ENCODE measurements at places on chromosomes 5 and 9. TPM values are rescaled to one million over a fixed set of nuclear protein-coding genes. Genes with fewer than 3 reads are reported as not detected.

DNA sequence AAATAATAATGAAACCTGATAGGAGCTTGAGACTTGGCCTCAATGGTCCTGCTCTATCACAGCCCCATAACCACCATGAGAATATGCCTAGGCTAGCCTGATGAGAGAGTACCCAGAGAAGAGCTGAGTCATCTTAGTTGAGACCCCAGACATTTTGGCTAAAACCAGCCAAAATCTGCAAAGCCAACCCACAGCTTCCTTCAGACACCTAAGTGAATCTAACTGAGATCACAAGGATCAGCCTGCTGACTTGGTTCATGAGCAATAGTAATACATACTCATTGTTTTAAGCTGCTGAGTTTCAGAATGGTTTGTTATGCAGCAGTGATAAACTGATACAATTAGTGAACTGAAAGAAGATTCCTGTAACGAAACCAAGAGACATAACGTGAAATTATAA, 473.7 kb upstream of the PTGER4 start:
- DNase-seq, result no peak

The KCNV2 gene
- not detected for total RNA-seq

The DOCK2 gene
- total RNA-seq, result 7.9 TPM

GRCh38 chr5:65938256-65938655, 11.9 kb downstream of the ERBIN start:
- no peak for DNase-seq

DNA sequence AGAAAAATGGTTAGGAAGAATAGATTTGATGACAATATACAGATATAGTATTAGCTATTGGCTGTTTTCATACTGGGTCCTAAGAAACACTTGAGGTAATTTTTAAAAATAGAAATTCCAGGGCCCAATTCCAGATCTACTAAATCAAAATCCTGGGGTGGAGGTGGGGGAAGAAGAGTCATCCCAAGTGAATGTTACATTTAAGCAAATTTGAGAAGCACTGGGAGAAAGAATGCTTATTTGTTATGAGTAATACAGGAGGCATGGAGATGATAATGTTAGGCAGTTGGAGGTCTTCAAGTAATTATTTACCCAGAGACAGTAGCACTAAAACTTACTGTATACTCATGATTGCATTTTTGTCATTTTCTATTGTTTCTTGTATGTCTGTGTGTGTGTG, 93.0 kb upstream of the DAB2 start:
- DNase-seq, result no peak

The CDHR2 gene
- 0.19 TPM for total RNA-seq

DNA sequence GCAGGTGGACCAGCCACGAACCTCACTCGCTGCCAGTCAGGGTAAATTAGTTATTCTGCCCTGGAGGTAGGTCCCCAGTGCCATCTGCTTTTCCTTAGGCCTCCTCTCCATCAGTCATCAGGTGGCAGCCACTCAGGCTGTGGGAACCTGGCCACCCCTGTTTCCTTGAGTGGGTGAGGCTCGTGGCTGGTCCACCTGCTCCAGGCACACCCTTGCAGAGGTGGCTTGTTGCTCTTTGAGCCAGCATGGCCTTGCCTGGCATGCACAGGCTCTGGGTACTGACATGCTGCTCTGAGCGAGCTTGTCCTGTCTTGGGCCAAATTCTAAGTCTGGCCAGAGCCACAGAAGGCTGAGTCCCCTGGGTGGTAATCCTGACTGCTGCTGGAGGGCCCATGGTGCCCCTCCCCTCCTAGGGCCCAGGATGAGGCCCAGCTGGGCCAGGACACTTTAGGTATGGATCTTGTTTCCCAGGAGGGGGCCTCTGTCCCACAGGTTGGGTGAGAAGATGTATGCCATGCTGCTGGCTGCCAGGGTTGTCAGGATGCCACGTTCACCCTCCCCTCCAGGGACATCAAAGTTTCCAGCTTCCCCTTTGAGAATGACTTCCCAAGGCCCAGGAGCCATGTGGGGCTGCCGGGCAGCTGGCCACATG, 17.0 kb upstream of the ZNF484 start:
- DNase-seq, result peak; percentile 61

DNA sequence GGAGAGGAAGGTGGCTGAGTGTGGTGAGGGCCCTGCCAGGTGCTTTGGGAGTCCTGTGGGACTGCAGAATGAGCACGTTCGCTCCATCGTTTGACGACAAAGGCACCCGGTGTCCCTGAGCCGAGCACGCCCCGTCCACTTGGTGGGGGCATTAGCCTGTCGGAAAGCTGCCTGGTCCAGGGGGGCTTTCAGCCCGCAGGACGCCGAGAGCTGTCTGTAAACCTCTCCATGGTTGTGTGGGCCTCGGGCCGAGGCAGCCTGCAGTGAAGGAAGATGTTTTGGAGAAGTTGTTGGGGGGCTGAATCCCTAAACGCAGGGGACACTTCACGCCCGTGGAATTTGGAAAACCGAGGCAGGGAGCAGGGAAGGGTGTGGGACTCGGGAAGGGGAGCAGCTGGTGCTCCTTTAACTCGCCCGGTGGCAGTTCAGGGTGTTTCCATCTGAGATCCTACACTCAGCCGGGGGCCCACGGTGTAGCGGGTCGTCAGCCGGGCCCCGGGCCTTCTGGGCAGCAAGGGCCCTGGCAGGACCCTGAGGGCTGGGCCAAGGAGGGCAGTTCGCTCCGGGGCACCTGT, 53.8 kb downstream of the MRPL36 start:
- no peak for DNase-seq

- no peak for DNase-seq
Observed at GRCh38 chr5:115949096-115949495, 13.2 kb upstream of the LVRN start.

- DNase-seq, result no peak
Observed at GRCh38 chr9:105479846-105480245, 32.0 kb downstream of the FSD1L start.

- DNase-seq, result no peak
Observed at GRCh38 chr5:68555907-68556681, 340.5 kb downstream of the PIK3R1 start.

The RASEF gene
- total RNA-seq, result 0.03 TPM

GRCh38 chr5:81825237-81825636, 74.3 kb upstream of the SSBP2 start:
- peak; percentile 79 for DNase-seq

- DNase-seq, result no peak
Observed at GRCh38 chr9:121067640-121068039, 7.1 kb upstream of the CNTRL start.

DNA sequence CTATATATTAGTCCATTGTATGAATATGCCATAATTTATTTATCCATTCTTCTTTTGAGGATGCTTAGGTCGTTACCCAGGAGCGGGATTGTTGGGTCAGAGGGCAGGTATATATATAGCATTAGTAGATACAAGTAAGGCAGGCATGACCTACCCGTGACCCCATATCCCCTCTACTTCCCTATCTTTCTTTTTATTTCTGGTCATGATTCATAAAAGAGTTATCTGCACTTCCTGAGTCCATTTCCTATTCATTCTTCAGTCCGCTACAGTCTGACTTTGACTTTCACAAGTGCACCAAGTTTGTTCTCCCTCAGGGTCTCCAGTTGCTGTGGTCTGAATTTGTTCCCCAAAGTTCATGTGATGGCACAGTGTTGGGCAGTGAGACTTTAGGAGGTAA, 6.9 kb downstream of the RHOBTB3 start:
- DNase-seq, result no peak

DNA sequence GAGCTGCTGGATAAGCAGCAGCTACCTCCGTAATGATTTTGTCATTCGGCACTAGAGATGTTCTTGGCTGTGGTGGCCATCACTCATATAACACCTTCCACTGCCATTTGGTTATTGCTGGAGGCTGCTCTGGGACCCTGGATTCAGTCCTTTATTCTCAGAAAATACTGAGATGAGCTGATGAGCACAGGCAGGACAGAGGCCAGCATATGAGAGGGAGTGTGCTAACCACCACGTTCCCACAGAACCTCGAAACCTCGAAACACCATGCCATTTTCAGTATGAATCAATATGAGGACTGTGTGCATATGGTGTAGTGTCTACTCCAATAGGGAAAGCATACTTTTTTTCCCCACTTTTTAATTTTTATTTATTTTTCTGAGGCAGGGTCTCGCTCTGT, 56.6 kb downstream of the ADAM19 start:
- DNase-seq, result no peak

DNA sequence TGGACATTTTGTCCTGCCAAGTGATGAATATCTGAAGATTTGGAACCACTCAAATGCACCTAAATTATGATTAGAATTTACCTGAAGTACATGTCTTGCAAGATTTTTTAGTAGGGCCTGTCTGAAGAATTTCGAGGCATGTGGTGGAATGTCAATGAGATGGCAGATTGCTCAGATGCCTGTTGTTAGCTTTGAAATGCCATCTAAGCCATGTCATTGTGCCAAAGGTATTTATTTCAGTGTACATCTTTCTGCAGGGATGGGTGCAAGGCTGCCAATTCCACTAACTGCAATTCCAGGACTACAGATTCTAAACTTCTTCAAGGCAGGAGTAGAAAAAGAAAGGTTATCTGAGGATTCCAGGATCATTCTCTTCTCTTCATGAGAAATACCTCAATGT, 9.1 kb upstream of the GNAQ start:
- DNase-seq, result no peak

The DMRTA1 gene
- 1.0 TPM for total RNA-seq

- no peak for DNase-seq
Observed at GRCh38 chr9:29068461-29068860, 1495.2 kb upstream of the C9orf72 start.

The SLC6A7 gene
- not detected for total RNA-seq

The INSYN2B gene
- 0.87 TPM for total RNA-seq

- no peak for DNase-seq
Observed at GRCh38 chr9:106174346-106174745, 480.0 kb downstream of the TMEM38B start.

DNA sequence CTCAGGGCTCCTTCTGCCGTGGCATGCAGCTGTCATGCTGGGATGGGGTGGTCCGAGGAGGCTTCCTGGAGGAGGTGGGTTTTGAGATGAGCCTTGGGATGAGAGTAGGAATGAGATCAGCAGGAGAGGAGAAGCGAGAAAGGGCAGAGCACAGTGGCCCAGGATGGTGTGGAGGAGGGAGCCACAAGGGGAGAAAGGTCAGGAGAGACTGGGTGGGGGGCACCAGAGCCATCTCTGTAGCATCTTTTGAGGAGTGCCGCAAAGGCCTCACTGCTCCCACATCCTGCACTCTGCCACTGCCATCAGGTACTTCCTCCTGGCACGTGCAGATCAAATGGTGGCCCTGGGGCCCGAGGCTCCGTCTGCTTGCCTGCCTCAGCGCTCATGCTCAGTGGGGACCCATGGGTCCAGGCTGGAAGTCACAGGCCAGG, 150.2 kb downstream of the MACROH2A1 start:
- DNase-seq, result no peak

The ESM1 gene
- total RNA-seq, result 0.19 TPM

DNA sequence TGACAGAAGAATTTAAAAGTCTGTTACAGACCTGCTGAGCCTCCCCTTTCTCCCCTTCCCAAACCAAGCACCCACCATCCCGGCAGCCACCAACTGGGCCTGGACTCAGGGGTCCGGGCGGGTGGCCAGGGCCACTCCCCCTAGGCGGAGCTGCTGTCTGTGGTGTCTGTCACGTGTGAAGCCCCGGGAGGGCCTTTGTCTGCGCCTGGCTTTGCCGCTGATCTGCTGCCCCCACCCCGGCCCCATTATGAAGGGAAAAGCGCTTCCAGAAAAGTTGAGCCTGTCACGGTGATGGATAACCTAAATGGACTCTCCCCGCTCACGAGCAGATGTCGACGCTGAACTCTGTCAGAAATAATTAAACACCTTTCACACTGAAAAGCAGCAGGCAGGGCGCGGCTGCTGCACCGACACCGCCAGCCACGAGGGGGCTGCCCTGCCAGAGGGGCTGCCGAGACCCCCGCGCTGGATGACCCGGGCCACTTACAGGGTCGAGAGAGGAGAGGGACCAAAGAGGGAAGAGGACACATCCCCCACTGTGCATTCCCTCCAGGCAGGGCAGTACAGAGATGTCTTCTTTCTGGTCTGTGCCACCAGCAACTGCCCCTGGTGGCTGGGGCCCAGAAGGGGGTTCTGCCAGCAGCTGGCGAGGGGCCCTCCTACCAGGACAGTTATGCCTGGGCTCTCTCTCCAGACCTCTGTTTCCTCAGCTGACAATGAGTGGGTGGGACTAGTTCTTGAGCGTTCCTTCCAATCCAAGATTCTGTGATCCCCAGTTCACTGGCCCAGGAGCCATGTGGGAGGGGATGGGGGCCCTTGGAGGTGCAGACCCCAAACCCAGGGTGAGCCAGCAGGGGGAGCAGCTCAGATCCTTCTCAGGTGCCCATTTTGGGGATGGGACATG, 36.0 kb upstream of the BARHL1 start:
- no peak for DNase-seq

GRCh38 chr5:133844836-133845235, 123.6 kb downstream of the C5orf15 start:
- no peak for DNase-seq

The SLC31A2 gene
- 14.6 TPM for total RNA-seq

DNA sequence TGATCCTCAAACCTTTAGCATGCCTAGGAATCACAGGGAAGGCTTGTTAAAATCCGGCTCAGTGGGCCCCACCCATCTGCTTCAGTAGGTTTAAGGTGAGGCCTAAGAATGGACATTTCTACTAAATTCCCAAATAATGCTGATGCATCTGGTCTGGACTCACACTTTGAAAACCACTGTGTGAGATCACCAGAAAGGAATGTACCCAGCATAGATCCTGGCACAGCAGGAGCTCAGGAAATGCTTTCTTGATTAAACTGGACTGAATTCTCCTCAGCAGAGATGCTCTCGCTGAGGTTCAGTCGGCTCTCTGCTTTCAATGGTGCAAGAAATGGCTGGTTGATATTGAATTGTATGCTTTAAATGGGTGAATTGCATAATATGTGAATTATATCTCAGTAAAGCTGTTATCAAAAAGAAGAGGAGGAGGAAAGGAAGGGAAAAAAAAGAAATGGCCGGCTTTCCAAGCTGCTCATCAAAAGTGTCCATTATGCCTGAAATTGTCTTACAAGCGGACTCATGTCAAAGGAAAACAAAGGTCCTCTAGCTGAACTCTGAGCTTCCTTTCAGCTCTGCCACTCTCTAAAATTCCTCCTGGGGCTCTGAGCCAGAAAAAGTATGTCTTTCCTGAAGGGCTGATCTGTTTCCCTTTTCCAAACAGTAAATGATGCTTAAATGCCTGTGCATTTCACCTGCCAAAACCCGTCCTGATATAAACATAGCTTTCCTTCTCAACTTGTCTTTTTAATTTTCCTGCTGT, 77.6 kb upstream of the SAP30L start:
- DNase-seq, result no peak
